ENCODE measurements at places on chromosomes 7 and 10. TPM values are rescaled to one million over a fixed set of nuclear protein-coding genes. Genes with fewer than 3 reads are reported as not detected.

The CALY gene
- total RNA-seq = not detected

The ZNF365 gene
- 3.3 TPM for total RNA-seq

The CRPPA gene
- total RNA-seq = 2.0 TPM

The LRIT1 gene
- not detected for total RNA-seq

The FOXP2 gene
- total RNA-seq = not detected

The GPC2 gene
- 2.1 TPM for total RNA-seq

The ACSM6 gene
- total RNA-seq = not detected

The OLAH gene
- total RNA-seq = 2.5 TPM

The ANXA8L1 gene
- total RNA-seq = not detected

The WNT2 gene
- 0.19 TPM for total RNA-seq

The BICC1 gene
- 92.6 TPM for total RNA-seq

The TACC2 gene
- 3.6 TPM for total RNA-seq

The NODAL gene
- total RNA-seq = not detected

The LRRC61 gene
- 0.85 TPM for total RNA-seq

The ZKSCAN5 gene
- total RNA-seq = 11.8 TPM

The KCNMA1 gene
- 20.7 TPM for total RNA-seq

The NRP1 gene
- 418 TPM for total RNA-seq

The ZNF394 gene
- total RNA-seq = 36.2 TPM

The CYP2E1 gene
- total RNA-seq = 0.28 TPM

The WIPF3 gene
- total RNA-seq = not detected

The LLCFC1 gene
- total RNA-seq = not detected

The GRM8 gene
- total RNA-seq = under 0.01 TPM

The MCMBP gene
- total RNA-seq = 47.6 TPM

The RPA3 gene
- total RNA-seq = 61.7 TPM

The GARIN1A gene
- 0.38 TPM for total RNA-seq

The SEC31B gene
- total RNA-seq = 0.96 TPM

The MUC3A gene
- not detected for total RNA-seq

The BAZ1B gene
- total RNA-seq = 71.1 TPM
